ENCODE measurements at places on chromosomes 6 and 20.

DNA sequence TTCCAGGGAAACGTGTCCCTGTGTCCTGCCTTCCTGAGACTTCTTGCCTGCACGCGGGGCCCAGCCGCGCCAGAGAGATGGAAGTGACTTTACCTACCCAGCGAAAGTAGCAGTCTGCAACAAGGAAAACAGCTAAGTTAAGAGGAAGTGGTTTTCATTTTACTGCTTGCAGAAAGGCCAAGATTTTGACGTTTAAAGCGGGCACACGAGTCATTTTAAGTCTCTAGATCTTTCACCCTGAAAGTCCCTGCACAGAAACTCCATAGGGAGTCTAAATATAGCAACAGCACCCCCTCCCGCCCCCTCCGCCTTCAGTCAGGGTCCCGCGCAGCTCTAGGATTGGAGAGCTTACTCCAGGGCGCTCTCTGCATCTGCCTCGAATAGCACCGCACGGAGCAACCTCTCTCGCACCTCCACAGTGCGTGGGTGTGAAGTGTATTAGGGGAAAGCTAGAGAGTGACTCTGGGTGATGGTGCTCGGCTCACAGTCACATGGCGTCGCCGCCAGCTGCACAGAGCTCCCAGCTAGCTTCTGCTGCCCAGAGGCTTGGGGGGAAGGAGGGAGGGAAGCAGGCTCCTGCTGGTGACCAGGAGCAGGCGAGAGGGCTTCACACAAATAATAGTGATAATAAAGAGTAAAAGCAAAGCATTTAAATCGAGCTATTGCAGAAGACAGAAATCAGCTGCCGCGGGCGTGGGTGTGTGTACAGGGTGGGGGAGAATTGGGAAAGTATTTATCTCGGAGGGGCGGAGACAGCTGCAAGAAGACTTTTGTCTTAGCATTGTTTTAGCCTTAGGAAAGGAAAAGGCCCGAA, 1.8 kb upstream of the KCNQ5 start:
- H3K4me1 ChIP-seq, result peaks cover 9% of the 10 kb centered on the region
- no peak overlapping the region for H3K27ac ChIP-seq

DNA sequence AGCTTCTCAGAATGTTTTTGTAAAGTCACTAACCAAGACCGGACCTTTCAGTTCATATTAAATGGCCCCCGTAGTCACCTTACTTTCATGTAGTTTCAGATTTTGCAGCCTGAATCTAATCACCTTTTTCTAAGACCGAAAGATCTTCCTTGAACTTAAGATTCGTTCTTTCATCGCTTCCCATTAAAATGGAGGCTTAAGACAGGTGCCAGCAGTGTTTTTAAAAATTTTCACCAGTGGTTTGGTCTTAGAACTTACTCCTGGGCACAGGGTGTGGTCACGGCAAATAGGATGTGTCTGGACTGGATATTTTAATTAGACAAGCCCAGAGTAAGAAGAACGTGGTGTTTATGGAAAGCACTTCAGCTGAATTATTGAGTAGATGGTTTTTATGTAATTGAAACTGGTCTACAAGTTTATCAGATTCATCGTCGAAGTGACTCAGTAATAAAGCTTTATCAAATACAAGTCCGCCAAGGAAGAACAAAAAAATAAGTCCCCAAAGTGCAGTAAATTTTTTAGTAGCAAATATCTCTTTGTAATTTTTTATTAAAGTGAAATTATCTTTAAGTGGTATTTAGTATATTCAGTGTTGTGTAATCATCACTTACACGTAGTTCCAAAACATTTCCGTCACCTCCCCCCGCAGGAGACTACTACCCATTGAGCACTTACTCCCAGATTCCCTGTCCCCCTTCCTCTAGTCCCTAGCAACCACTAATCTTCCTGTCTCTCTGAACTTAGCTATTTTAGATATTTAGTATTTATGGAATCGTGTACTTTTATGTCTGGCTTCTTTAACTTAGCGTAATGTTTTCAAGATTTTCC, 868 bp downstream of the SRSF3 start:
- peaks cover 19% of the 10 kb centered on the region for H3K36me3 ChIP-seq
- peaks cover 14% of the 10 kb centered on the region for H3K4me1 ChIP-seq
- no peak for DNase-seq
- H3K27ac ChIP-seq, result peak overlapping the region; percentile 90
- H3K27me3 ChIP-seq, result no peaks in the 10 kb centered on the region

GRCh38 chr20:63529861-63530787, 7.1 kb downstream of the PTK6 start:
- H3K36me3 ChIP-seq, result no peaks in the 10 kb centered on the region
- no peak for DNase-seq
- H3K4me3 ChIP-seq, result no peak overlapping the region
- H3K4me1 ChIP-seq, result peaks cover 9% of the 10 kb centered on the region
- no peaks in the 10 kb centered on the region for H3K27me3 ChIP-seq

- DNase-seq, result no peak
- no peaks in the 10 kb centered on the region for H3K36me3 ChIP-seq
- H3K4me1 ChIP-seq, result no peaks in the 10 kb centered on the region
Observed at GRCh38 chr6:47321577-47321976, 11.9 kb upstream of the TNFRSF21 start.

DNA sequence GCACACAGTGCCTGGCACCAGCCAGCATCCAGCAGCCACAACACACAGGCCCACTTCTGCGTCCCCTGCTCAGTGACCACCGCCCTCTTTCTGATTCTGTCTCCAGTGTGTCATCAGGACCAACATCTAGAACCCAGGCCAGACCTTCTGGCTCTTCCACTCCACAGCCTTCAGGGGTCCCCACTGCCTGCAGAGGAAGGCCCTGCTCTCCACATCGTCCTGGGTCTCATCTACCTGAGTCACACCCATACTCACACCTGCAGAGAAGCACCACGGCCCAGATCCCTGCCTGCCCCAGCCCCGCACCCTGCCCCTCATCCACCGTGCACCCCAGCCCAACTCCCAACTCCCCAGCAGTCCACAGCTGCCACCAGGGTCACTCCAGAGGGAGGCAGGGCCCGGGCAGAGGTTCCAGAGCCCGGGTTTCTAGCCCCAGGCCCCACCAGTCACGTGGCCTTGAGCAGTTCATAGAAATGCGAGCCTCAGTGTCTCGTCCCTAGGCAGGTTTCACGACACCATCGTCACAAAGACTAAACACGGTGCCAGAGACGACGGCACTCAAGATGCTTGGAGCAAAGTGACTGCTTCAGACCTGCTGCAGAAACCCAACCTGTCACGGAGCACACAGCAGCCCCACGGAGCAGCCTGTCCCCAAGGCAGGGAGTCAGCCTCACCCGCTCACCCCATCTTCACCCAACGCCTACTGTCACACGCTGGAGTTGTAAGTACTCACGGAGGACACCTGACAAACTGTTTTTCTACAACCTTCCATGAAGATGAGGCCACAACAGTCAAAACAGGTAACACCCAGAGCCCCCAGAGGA, 16.1 kb downstream of the TAF4 start:
- H3K27me3 ChIP-seq, result no peaks in the 10 kb centered on the region
- no peak overlapping the region for H3K27ac ChIP-seq
- no peak overlapping the region for H3K4me3 ChIP-seq
- peaks cover 15% of the 10 kb centered on the region for H3K36me3 ChIP-seq

DNA sequence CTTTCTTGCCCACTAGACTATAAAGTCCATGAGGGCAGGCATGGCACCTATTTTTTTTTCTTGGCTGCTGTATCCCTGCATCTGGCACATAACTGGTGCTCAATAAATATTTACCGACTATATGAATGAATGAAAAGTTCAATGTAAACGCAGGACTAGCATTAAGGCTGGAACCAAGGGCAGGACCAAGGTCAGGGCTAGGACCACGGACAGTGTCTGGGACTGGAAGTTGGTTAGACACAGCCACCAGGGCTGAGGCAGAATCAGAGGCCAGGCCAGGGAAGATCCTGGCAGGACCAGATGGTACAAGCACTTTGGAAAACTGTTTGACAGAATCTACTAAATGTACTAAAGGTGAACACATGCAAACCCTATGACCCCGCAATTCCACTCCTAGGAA, 3.7 kb downstream of the TNXB start:
- H3K27me3 ChIP-seq, result peaks cover 16% of the 10 kb centered on the region
- H3K27ac ChIP-seq, result no peak overlapping the region
- DNase-seq, result no peak
- peaks cover 8% of the 10 kb centered on the region for H3K4me1 ChIP-seq

GRCh38 chr6:46921731-46922130, at the start of gene ADGRF5:
ADGRF5 (minus strand) TSS chr6:46921938; CDS start chr6:46906762, 15,176 bp downstream.
- no peak within 1 kb of the TSS for H3K4me3 ChIP-seq
- no peak for DNase-seq
- no peaks in the 10 kb centered on the region for H3K36me3 ChIP-seq
- no peaks in the 10 kb centered on the region for H3K4me1 ChIP-seq
- H3K27me3 ChIP-seq, result no peaks in the 10 kb centered on the region
- no peak within 1 kb of the TSS for H3K27ac ChIP-seq

DNA sequence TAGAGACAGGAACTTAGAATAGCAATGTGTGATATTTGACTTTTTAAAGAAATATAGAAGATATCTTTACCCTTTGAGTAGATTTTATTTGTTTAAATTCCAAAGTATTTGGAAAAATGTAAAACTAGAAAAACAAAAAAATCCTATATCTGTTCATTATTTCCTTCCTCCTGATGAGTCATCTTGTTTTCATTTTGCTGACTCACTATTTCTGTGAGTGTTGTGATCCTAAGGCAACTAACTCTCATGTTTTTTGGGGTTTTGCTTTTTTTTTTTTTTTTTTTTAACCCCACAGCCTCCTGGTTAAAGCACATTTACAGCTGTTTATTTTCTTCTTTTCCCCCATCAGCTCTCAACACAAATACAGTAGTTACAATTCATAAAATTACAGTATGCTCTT, 37.8 kb upstream of the THEMIS start:
- H3K27me3 ChIP-seq, result no peaks in the 10 kb centered on the region
- DNase-seq, result no peak
- H3K27ac ChIP-seq, result no peak overlapping the region
- H3K4me3 ChIP-seq, result no peak overlapping the region
- H3K36me3 ChIP-seq, result no peaks in the 10 kb centered on the region

DNA sequence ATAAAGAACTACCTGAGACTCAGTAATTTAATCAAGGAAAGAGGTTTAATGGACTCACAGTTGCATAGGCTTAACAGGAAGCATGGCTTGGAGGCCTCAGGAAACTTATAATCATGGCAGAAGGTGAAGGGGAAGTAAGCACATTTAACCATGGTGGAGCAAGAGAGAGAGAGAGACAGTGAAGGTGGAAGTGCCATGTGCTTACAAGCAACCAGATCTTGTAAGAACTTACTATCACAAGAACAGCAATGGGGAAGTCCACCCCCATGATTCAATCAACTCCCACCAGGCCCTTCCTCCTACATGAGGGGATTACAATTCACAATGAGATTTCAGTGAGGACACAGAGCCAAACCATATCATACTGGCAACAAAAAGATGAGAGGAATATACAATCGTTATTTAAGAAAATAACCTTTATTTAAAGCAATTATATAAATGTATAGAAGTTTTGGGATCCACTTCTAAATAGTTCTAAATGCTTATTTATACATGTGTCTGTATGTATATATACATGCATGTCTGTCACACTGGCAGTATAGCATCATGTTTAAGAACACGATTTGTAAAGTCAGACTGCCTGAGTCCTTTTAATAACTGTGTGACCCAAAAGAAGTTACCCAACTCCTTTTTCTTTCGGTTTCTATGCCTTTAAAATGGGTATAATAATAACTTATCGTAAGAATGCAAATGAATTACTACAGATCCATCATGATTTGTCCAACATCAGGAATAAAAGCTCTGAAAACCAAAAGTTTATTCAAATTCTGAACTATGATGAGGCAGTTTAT, 255.7 kb upstream of the THEMIS start:
- no peak overlapping the region for H3K27ac ChIP-seq
- H3K36me3 ChIP-seq, result no peaks in the 10 kb centered on the region
- H3K4me3 ChIP-seq, result no peak overlapping the region
- DNase-seq, result no peak
- no peaks in the 10 kb centered on the region for H3K4me1 ChIP-seq

DNA sequence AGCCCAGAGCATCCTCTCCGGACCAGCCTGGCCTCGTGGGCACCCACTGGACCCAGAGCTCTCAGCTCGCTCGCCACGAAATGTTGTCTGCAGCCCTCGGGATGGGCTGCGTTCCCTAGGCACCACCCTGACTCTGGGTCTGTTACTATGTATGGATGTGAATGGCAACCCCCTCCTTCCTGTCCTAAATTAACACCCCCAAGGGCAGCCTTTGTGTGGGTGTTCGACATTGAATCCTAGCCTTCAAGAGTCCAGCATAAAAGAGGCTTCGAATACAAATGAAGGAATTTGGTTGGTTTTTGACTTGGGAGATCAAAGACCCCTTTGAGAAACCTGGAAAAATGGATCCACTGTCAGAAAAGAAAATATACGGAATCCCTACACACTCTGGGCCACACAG, 86.1 kb downstream of the BMP7 start:
- H3K4me3 ChIP-seq, result no peak overlapping the region
- peaks cover 5% of the 10 kb centered on the region for H3K36me3 ChIP-seq
- no peak overlapping the region for H3K27ac ChIP-seq
- DNase-seq, result no peak

GRCh38 chr6:321536-322258, 29.4 kb downstream of the DUSP22 start:
- DNase-seq, result no peak
- no peak overlapping the region for H3K27ac ChIP-seq
- no peak overlapping the region for H3K4me3 ChIP-seq
- H3K36me3 ChIP-seq, result no peaks in the 10 kb centered on the region
- peaks cover 3% of the 10 kb centered on the region for H3K4me1 ChIP-seq
- H3K27me3 ChIP-seq, result no peaks in the 10 kb centered on the region

DNA sequence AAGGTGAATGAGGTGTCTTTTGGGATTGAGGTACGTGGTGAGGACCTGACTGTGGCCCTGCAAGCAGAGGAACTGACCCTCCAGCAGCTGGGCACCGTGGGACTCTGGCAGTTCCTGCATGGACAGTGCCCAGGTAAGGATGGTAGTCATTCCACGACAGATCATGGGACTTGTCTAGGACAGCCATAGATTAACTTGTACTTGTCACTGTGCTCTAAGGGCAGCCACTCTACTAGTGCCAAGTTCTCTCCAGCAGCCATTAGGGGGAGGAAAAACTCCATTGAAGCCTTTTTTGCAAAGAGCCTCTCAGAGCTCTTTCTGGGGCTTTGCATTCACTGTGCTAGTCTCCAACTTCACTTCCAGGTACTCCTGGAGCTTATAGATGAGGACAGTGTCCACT, 20.4 kb downstream of the TAF11 start:
- DNase-seq, result no peak
- peaks cover 29% of the 10 kb centered on the region for H3K36me3 ChIP-seq
- H3K27ac ChIP-seq, result no peak overlapping the region
- no peaks in the 10 kb centered on the region for H3K4me1 ChIP-seq

GRCh38 chr20:22629447-22629846, 45.1 kb upstream of the FOXA2 start:
- no peak overlapping the region for H3K4me3 ChIP-seq
- no peaks in the 10 kb centered on the region for H3K4me1 ChIP-seq
- no peaks in the 10 kb centered on the region for H3K36me3 ChIP-seq
- H3K27me3 ChIP-seq, result no peaks in the 10 kb centered on the region

- DNase-seq, result no peak
- H3K4me1 ChIP-seq, result no peaks in the 10 kb centered on the region
- H3K27me3 ChIP-seq, result no peaks in the 10 kb centered on the region
- H3K4me3 ChIP-seq, result no peak overlapping the region
- H3K36me3 ChIP-seq, result no peaks in the 10 kb centered on the region
Observed at GRCh38 chr6:80340686-80341085, 234.2 kb downstream of the BCKDHB start.

All from neuronal stem cell (in vitro differentiated cells).